ENCODE measurements at places on chromosomes 7 and 10. TPM values are rescaled to one million over a fixed set of nuclear protein-coding genes. Genes with fewer than 3 reads are reported as not detected.

The C10orf62 gene
- 0.12 TPM for total RNA-seq

The PHTF2 gene
- 17.9 TPM for total RNA-seq

The HOXA11 gene
- total RNA-seq: 0.67 TPM

The ZMYND11 gene
- 40.7 TPM for total RNA-seq

The GSTO2 gene
- total RNA-seq: 1.4 TPM

The EXOC4 gene
- 19.1 TPM for total RNA-seq

The EEF1AKMT2 gene
- 17.3 TPM for total RNA-seq

The FBH1 gene
- 44.6 TPM for total RNA-seq

Measured in A549 treated with CpdA at 1 μM for 4 hours (cell line).